A549 treated with CpdA at 1 μM for 4 hours (cell line): ENCODE measurements at places on chromosomes 16 and 17. TPM values are rescaled to one million over a fixed set of nuclear protein-coding genes. Genes with fewer than 3 reads are reported as not detected.

Gene C16orf92
- total RNA-seq, result not detected in 5 replicates

Gene KRTAP4-5
- total RNA-seq, result not detected in 5 replicates

Gene PABPN1L
- not detected in 5 replicates for total RNA-seq

Gene SPATA32
- 0.16 to 0.20 TPM (median 0.17 TPM) in 4 of 5 replicates, not detected in the other for total RNA-seq

Gene BTBD17
- total RNA-seq, result not detected in 5 replicates

Gene C16orf95
- 5.5 to 7.9 TPM (median 5.7 TPM) in 5 replicates for total RNA-seq

Gene HBZ
- total RNA-seq, result 0.13 TPM in 1 of 5 replicates, not detected in the others

Gene BAIAP3
- 0.75 to 2.8 TPM (median 0.86 TPM) in 5 replicates for total RNA-seq

Gene TTLL6
- 0.45 to 1.5 TPM (median 0.73 TPM) in 5 replicates for total RNA-seq

Gene FOXL1
- total RNA-seq, result 0.50 to 1.1 TPM (median 0.83 TPM) in 5 replicates

Gene SBK1
- total RNA-seq, result 0.22 to 0.38 TPM (median 0.32 TPM) in 5 replicates

Gene RHOT1
- total RNA-seq, result 20.8 to 26.6 TPM (median 25.9 TPM) in 5 replicates

Gene TMEM204
- total RNA-seq, result not detected in 5 replicates

Gene ZNF778
- total RNA-seq, result 7.0 to 11.9 TPM (median 8.8 TPM) in 5 replicates

Gene MARVELD3
- total RNA-seq, result 0.22 to 0.56 TPM (median 0.49 TPM) in 5 replicates

Gene RAB11FIP4
- total RNA-seq, result 0.87 to 2.6 TPM (median 1.8 TPM) in 5 replicates

Gene TMEM238L
- total RNA-seq, result not detected in 5 replicates
